ENCODE measurements at places on chromosomes 5 and 9. TPM values are rescaled to one million over a fixed set of nuclear protein-coding genes. Genes with fewer than 3 reads are reported as not detected.

GRCh38 chr9:79259858-79260257, 311.9 kb upstream of the TLE4 start:
- H3K4me3 ChIP-seq = no peak overlapping the region
- no peak overlapping the region for H3K27ac ChIP-seq
- no peaks in the 10 kb centered on the region for H3K36me3 ChIP-seq

DNA sequence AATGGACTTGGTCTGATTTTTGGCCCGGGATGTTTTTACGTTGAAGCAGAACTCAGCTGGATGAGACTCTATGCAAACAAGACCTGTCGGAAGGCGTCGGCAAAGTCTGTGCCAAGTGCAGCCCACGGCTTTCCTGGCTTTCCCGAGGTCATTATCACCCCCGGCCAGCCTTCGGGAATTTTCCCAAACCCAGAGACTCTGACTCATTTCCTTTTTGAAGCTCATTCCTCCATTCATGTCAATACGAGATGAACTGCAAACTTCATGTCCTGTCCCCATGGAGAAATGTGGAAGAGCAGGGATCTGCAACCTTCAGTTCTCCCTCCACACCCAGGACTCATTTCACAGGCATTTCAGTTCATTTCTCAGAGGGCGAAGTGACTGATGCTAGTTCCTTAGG, 95.3 kb downstream of the IRX2 start:
- no peaks in the 10 kb centered on the region for H3K36me3 ChIP-seq
- no peak for DNase-seq
- no peaks in the 10 kb centered on the region for H3K27me3 ChIP-seq
- H3K27ac ChIP-seq = no peak overlapping the region
- no peaks in the 10 kb centered on the region for H3K4me1 ChIP-seq

DNA sequence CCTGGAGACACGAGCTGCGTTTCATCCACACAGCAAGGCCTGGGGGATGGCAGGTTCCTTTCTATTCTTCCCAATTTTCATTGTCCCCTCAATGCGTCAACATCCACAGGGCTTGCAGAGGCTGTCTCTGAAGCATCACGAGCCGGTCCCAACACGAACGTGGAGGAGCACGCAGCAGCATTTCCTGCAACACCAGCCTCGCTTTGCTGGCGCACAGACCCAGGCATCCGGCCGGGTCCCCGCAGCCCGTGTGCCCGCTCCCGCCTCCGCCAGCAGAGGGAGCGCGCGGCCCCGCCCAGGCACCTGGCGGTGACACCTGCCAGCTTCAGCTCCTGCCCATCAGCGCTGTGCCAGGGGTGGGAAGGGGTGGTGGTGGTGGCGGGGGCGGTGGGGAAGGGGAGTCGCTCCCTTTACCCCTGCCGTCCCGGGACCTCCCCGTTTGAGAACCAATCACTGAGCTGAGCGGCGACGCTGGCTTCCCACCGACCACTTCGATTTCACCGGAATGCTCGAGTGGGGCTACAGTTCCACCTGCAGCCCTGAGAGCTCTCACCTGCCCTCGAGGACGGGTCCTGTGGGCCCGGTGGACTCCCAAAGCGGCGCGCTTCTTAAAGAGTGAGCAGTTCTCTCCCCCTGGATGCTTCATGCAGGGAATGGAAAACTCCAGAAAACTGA, 464.5 kb downstream of the ICE1 start:
- H3K27ac ChIP-seq = no peak overlapping the region
- H3K4me1 ChIP-seq = no peaks in the 10 kb centered on the region
- no peak overlapping the region for H3K4me3 ChIP-seq
- H3K36me3 ChIP-seq = no peaks in the 10 kb centered on the region

GRCh38 chr5:139821806-139822552, 26.4 kb downstream of the PSD2 start:
- no peaks in the 10 kb centered on the region for H3K4me1 ChIP-seq
- no peaks in the 10 kb centered on the region for H3K36me3 ChIP-seq
- no peak overlapping the region for H3K4me3 ChIP-seq
- no peak for DNase-seq

DNA sequence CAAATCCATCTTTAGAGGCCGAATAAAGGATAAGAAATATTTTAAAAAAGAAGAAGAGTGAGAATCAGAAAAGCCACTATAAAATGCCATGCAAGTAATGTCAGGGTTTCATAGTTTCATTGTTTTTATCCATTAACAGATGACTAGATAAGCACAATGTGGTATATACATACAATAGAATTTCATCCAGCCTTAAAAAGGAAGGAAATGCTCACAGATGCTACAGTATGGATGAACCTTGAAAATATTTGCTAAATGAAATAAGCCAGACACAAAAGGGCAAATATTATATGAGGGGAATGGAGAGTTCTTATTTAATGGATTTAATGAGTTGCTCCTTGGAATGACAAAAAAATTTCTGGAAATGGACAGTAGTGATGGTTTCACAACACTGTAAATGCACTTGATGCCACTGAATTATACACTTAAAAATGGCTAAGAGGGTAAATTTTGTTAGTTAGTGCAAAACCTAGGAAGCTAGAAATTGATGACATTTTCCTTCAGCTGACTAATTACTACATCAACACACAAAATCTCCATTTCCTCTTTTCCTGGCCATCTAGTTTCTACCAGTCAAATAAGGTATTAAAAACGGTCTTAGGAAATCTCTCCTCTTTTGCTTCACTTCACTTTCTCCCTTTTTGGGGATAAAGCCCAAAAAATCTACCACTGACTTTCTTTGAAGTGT, 86.6 kb downstream of the GNA14 start:
- DNase-seq = no peak
- H3K4me3 ChIP-seq = no peak overlapping the region
- no peaks in the 10 kb centered on the region for H3K36me3 ChIP-seq
- no peaks in the 10 kb centered on the region for H3K4me1 ChIP-seq
- H3K27me3 ChIP-seq = no peaks in the 10 kb centered on the region

GRCh38 chr9:131658377-131659129, 81.3 kb downstream of the RAPGEF1 start:
- no peaks in the 10 kb centered on the region for H3K27me3 ChIP-seq
- peaks cover 20% of the 10 kb centered on the region for H3K4me1 ChIP-seq

- DNase-seq = no peak
- no peaks in the 10 kb centered on the region for H3K4me1 ChIP-seq
- H3K27me3 ChIP-seq = no peaks in the 10 kb centered on the region
- no peaks in the 10 kb centered on the region for H3K36me3 ChIP-seq
- H3K27ac ChIP-seq = no peak overlapping the region
Observed at GRCh38 chr5:72368271-72368670, 48.1 kb downstream of the PTCD2 start.

DNA sequence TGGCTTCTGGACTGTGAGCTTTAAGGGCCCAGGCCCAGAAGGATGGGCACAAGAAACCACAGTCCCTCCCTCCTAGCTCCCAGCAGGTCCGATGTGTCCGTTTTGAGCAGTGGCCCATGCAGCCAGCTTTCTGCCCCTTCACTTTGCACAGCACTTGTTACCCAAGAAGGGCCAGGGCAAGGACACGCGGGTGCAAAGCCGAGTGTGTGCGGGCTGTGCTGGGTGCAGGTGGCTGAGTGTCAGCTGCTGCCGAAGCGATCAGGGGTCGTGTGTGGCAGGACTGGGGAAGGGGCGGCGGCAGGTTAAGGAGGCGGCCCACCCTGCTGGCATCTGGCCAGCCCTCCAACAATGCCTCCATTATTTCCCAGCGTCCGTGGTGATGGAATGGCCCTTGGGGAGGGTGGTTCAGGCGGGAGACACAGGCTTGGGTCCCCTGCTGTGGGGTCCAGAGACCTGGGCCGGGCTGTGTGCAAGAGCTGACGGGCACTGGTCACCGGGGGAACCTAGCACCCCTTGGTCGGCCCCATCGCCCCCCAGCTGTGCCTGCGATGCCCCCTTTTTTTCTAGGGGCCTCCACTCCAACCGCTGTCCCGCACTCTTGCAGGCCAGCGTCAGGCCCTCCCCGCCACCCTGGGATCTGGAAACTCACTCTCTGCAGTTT, 653 bp downstream of the LHX3 start:
- no peaks in the 10 kb centered on the region for H3K4me1 ChIP-seq
- no peak overlapping the region for H3K4me3 ChIP-seq
- H3K27me3 ChIP-seq = no peaks in the 10 kb centered on the region
- no peak overlapping the region for H3K27ac ChIP-seq

GRCh38 chr9:113484258-113484730, 20.8 kb downstream of the RGS3 start:
- no peak overlapping the region for H3K4me3 ChIP-seq
- peaks cover 3% of the 10 kb centered on the region for H3K4me1 ChIP-seq
- H3K27me3 ChIP-seq = no peaks in the 10 kb centered on the region
- no peaks in the 10 kb centered on the region for H3K36me3 ChIP-seq
- no peak for DNase-seq

DNA sequence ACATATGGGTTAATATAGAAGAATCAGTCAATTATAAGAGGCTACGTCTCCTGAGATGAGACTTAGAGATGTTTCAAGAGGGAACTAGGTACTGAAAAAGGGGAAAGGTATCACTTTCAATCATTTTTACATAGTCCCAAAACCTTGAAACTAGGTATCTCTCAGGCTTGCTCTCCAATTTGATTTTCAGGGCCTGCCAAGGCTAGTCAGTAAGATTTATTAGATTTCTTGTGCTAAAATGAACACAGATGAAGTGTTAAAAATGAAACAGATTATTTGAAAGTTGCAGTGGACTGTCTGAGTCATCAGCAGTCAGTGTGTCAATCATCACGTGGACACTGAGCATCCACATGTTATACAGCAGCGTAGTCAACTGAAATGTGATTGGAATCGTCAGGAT, 591.1 kb downstream of the DTWD2 start:
- H3K27me3 ChIP-seq = no peaks in the 10 kb centered on the region
- H3K4me3 ChIP-seq = no peak overlapping the region
- DNase-seq = no peak
- no peak overlapping the region for H3K27ac ChIP-seq
- H3K4me1 ChIP-seq = no peaks in the 10 kb centered on the region
- H3K36me3 ChIP-seq = no peaks in the 10 kb centered on the region

DNA sequence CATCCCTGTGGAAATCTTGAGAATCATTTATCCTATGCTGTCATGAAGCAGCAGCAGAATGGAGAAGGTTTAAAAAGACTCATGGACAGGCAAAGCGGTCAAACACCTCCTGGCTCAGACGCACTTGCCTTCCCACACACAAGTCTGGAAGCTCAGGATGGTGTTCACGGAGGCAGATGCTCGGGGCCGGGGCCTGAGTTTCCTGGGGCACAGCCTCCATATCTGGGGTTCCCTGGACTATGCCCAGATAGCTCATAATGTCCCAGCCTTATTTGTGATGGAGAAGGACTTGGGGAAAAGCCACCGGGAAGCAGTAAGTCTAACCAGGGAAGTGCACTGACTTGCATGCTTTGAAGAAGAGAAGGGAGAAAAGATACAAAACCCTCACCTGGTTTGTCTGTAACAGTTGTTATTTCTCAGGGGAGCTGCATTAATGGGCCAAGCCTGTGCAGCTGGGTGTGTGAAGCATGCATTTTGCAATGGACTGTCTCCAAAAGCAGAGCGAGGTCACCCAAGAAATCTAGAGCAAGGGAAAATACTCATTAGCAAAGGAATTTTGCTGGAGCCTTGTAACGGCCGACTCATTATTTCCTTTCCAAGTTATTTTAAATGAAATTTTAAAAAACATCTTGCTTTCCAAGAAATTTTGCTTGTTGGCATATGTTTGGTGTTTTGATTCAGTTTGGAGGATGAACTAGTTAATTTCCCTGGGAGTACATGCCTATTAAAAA, 3.4 kb downstream of the S1PR3 start:
- no peaks in the 10 kb centered on the region for H3K36me3 ChIP-seq
- H3K27ac ChIP-seq = no peak overlapping the region
- peaks cover 14% of the 10 kb centered on the region for H3K4me1 ChIP-seq
- H3K27me3 ChIP-seq = no peaks in the 10 kb centered on the region
- no peak overlapping the region for H3K4me3 ChIP-seq

GRCh38 chr5:143516249-143516648, 112.8 kb upstream of the NR3C1 start:
- no peak overlapping the region for H3K4me3 ChIP-seq
- no peaks in the 10 kb centered on the region for H3K27me3 ChIP-seq
- no peaks in the 10 kb centered on the region for H3K4me1 ChIP-seq
- no peak overlapping the region for H3K27ac ChIP-seq

DNA sequence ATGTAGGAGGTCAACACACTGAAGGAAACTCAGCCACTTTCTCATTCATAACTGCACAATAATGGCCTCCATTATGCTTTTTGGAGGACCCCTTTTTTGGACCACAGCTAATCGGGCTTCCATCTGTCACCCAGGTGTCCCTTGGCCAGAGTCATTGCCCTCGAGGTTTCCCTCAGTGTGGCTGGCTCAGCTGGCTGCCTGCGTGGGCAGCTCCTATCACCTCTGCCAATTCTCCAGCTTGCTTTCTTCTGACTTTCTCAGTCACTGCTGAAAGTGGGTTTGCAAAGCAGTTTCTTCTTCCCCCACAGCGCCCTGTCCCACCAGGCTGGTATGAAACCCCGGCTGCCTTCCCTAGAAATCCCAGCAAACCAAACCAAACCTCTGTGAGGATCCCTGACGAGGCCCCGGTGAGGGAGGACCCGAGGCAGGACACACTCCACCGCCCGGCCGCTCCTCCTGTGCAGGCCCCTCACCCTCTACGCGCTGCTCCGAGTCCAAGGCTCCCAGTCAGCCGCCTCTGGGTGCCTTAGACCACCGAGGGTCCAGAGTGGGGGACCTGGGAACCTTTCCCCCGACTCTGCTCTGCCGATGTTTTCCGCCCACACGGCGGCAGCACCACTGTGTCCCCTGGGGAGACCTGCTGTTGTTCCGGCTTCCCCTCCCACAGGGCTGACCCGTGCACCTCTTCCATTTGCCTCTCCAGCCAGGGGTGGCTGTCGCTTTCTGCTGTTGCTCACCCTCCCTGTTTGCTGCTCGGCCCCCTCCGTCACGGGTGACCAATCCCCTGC, 109.5 kb downstream of the TENT4A start:
- no peaks in the 10 kb centered on the region for H3K36me3 ChIP-seq
- peaks cover 7% of the 10 kb centered on the region for H3K27me3 ChIP-seq
- H3K4me3 ChIP-seq = no peak overlapping the region

DNA sequence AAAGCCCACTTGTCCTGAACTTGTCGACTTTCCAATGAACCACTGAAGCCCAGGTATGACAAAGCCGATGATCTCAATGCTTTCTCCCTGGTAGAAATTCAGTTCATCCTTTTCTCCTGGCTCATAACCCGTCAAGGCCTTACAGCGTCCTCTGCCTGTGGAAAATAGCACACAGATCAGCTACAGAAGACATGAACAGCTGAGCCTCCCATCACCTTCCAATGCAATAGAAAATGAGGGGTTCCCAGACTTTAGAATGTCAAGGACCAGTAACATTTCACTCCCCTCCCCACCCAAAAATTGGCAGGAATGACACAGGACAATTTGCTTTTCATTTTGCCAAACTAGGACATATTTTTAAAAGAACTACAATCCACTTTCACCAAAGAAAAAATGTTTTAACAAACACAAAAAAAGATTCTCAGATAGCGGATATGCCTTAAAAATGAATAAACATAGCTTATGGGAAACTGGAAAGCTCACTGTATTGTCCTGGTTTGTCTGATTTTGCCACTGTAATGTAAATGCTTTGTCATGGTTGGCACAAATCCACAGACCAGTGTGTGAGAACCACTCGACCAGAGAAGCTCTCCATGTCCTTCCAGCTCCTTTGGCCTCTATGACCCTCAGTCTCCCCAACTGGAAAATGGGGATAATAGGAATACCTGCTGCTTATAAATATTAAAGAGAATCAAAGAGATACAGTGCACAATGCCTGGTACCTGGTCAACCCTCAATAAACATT, 24.4 kb downstream of the SH3TC2 start:
- no peak for DNase-seq
- H3K36me3 ChIP-seq = no peaks in the 10 kb centered on the region

The EPB41L4A gene
- not detected for total RNA-seq

The IL5 gene
- 1.6 TPM for total RNA-seq

The CAVIN4 gene
- 0.13 TPM for total RNA-seq

The PCDHGA11 gene
- total RNA-seq = not detected

The PTGES gene
- not detected for total RNA-seq

The HAVCR1 gene
- 5.1 TPM for total RNA-seq

The TAF11L7 gene
- not detected for total RNA-seq
